ENCODE measurements at places on chromosomes 1 and 21. TPM values are rescaled to one million over a fixed set of nuclear protein-coding genes. Genes with fewer than 3 reads are reported as not detected.

RGS8 gene
- not detected for total RNA-seq

DNA sequence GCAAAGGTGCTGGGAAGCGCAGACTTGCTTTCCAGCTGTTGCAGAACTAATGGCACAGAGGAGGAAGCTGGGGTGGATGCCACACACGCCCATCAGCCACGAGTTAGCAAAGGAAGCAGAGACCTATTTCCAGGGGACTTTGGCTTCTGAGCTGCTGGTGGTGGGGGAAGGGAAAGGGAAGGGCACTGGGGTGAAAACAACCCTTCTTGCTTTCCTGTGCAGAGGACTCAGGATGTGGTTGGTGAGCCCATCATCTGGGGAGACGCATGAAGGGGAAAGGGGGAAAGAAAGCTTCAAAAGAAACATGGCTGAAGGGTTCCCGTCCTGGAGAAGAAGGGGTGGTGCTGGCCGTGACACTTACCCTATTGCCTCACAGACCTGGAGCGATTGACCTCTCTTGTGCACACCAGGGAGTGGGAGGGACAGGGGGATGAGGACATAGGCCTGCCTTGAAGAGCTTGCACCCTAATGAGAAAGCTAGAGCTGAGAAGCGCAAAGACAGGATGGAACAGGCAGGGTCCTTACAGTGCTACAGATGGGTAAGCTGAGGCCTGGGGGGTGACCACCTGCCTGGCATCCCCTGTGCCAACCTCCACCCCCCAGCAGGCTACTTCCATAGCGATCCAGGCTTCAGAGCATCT, 140.8 kb upstream of the RAB4A start:
- no peak overlapping the region for H3K27ac ChIP-seq
- no peak overlapping the region for H3K4me3 ChIP-seq
- no peaks in the 10 kb centered on the region for H3K27me3 ChIP-seq

AMIGO1 gene
- total RNA-seq, result 6.6 TPM

SLC25A33 gene
- 4.5 TPM for total RNA-seq

DNA sequence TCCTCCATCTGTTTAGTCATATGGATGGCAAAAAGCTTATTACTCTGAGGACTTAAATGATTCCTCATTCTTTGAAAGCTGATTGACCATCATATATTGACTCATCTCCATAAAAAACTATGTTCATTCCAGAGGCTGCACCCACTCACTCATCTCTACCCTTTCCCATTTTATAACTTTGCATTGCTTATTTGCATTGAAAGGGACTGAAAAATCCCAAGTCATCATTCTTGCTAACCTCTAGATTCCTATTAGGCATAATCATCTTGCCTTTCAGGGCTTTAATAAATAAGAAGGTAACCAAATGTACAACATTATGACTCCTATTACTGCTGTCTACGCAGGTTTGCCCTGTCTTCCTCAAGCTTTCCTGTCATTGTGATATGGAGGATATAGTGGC, 1180.3 kb upstream of the B3GALT2 start:
- peaks cover 3% of the 10 kb centered on the region for H3K27me3 ChIP-seq
- H3K36me3 ChIP-seq, result no peaks in the 10 kb centered on the region
- no peak overlapping the region for H3K4me3 ChIP-seq
- DNase-seq, result no peak
- H3K27ac ChIP-seq, result no peak overlapping the region

METTL25B gene
- 19.0 TPM for total RNA-seq

- H3K4me1 ChIP-seq, result no peaks in the 10 kb centered on the region
- H3K27me3 ChIP-seq, result no peaks in the 10 kb centered on the region
- H3K36me3 ChIP-seq, result no peaks in the 10 kb centered on the region
- no peak overlapping the region for H3K4me3 ChIP-seq
- no peak for DNase-seq
- no peak overlapping the region for H3K27ac ChIP-seq
Observed at GRCh38 chr1:235552146-235552716, 48.0 kb upstream of the B3GALNT2 start.

GRCh38 chr1:87497380-87498203, 168.9 kb downstream of the LMO4 start:
- no peak for DNase-seq
- no peaks in the 10 kb centered on the region for H3K4me1 ChIP-seq
- no peaks in the 10 kb centered on the region for H3K27me3 ChIP-seq
- no peak overlapping the region for H3K4me3 ChIP-seq

GRCh38 chr1:30586671-30587070, 136.7 kb downstream of the MATN1 start:
- H3K4me1 ChIP-seq, result no peaks in the 10 kb centered on the region
- H3K36me3 ChIP-seq, result no peaks in the 10 kb centered on the region
- H3K27ac ChIP-seq, result no peak overlapping the region
- no peaks in the 10 kb centered on the region for H3K27me3 ChIP-seq

DNA sequence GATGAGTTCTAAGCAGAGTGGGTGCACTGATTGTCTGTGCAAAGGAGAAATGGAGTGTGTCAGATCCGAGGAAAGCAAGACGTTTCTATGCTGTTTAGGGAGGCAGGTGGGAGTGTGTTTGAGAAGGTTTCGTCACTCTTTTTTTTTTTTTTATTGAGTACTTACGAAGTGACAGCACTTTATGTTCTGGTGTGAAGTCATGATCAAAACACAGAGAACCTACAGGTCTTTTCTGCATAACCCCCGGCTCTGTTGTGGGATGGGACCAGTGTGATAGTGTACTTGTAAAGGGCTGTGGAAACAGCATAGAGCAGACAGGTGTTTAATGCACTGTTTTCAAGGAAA, 26.7 kb downstream of the MIA3 start:
- peaks cover 17% of the 10 kb centered on the region for H3K36me3 ChIP-seq
- peaks cover 26% of the 10 kb centered on the region for H3K4me1 ChIP-seq
- no peak for DNase-seq
- H3K4me3 ChIP-seq, result peak overlapping the region; percentile 97
- H3K27ac ChIP-seq, result peak overlapping the region; percentile 96
- no peaks in the 10 kb centered on the region for H3K27me3 ChIP-seq

DNA sequence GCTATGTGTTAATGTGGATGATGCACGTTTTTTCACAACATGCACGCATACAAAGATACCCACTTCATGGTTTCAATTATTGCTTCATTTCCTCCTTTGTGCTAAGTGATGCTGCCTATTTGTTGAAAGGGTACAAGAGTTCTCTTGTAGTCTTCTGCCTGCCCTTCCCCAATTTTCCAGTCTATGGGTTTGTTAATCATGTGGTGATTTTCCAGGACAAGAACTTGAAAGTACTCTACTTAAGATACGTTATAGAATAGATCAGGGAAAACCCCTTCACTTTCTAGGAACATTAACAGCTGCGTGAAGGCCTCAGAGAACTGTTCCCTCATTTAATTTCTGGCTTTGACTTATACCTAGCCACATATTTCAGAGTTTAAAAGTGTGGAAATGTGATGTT, 52.1 kb upstream of the SLC44A3 start:
- H3K27ac ChIP-seq, result no peak overlapping the region
- DNase-seq, result no peak
- H3K4me1 ChIP-seq, result no peaks in the 10 kb centered on the region
- H3K27me3 ChIP-seq, result no peaks in the 10 kb centered on the region

MYOM3 gene
- total RNA-seq, result not detected

DNA sequence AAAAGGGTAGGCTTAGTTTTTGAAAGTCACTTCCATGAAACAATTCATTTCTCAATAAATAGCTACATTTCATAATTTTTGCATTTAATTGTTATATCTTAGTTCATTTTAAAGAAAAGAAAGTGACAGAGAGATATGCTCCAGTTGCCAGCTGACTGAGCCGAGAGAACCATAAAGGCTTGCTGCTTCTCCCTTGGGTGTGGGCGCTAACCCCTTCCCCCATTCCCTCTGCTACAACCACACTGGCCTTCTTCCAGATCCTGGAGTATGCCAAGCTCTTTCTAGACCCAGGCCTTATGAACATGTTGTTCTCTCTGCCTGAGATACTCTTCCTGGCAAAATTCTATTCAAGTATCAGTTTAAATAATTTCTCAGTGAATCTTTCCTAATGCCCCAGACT, 12.3 kb downstream of the SORT1 start:
- H3K4me3 ChIP-seq, result no peak overlapping the region
- H3K27ac ChIP-seq, result no peak overlapping the region
- H3K27me3 ChIP-seq, result peaks cover 19% of the 10 kb centered on the region
- H3K4me1 ChIP-seq, result no peaks in the 10 kb centered on the region
- DNase-seq, result no peak

GRCh38 chr1:20199403-20199802, 13.1 kb upstream of the PLA2G2C start:
- no peak overlapping the region for H3K4me3 ChIP-seq
- no peak overlapping the region for H3K27ac ChIP-seq
- peaks cover 3% of the 10 kb centered on the region for H3K27me3 ChIP-seq
- no peaks in the 10 kb centered on the region for H3K36me3 ChIP-seq
- DNase-seq, result no peak

SGIP1 gene
- not detected for total RNA-seq

- no peak overlapping the region for H3K27ac ChIP-seq
- no peak for DNase-seq
- H3K4me1 ChIP-seq, result no peaks in the 10 kb centered on the region
- no peaks in the 10 kb centered on the region for H3K27me3 ChIP-seq
- no peaks in the 10 kb centered on the region for H3K36me3 ChIP-seq
- H3K4me3 ChIP-seq, result no peak overlapping the region
Observed at GRCh38 chr1:178456472-178456871, 40.3 kb downstream of the CLEC20A start.

DNA sequence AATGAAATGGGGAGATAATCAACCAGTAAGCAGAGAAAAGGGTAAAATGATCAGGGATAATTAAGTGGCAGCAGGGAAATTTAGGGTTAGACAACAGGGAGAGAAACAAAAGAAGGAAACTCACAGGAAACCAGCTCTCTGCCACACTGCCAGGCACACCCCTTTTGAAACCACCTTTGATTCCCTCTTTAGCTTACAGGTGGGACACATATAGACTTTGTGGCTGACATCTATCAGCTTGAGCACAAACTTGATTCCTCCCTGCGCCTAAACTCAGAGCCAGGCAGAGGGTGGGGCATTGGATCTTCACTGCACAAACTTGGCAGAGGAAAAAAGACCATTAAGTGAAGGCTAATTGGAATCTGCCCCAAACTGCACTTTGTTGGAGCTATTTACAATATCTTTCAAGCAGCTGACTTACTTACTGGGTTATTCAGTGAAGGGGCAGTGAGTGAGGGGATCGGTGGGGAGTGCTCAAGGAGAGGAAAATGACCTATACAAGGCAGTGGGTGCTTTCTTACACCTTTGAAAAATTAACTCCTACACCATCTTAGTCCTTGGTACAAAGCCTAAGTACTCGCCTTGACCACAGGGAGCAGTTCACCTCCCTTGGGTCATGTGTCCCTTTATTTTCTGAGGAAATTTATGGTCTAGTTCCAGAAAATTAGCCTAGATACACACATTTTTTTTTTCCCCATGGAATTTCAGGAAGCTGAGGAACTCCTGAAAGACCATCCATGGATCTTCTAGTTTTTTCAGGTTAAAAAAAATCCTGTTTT, 60.2 kb downstream of the PBX1 start:
- no peak overlapping the region for H3K4me3 ChIP-seq
- H3K4me1 ChIP-seq, result no peaks in the 10 kb centered on the region
- no peaks in the 10 kb centered on the region for H3K27me3 ChIP-seq
- no peak for DNase-seq

GRCh38 chr1:10177876-10178275, 32.5 kb upstream of the KIF1B start:
- H3K4me3 ChIP-seq, result no peak overlapping the region
- H3K4me1 ChIP-seq, result no peaks in the 10 kb centered on the region
- H3K27me3 ChIP-seq, result no peaks in the 10 kb centered on the region
- H3K36me3 ChIP-seq, result peaks cover 40% of the 10 kb centered on the region
- DNase-seq, result no peak
- no peak overlapping the region for H3K27ac ChIP-seq

DNA sequence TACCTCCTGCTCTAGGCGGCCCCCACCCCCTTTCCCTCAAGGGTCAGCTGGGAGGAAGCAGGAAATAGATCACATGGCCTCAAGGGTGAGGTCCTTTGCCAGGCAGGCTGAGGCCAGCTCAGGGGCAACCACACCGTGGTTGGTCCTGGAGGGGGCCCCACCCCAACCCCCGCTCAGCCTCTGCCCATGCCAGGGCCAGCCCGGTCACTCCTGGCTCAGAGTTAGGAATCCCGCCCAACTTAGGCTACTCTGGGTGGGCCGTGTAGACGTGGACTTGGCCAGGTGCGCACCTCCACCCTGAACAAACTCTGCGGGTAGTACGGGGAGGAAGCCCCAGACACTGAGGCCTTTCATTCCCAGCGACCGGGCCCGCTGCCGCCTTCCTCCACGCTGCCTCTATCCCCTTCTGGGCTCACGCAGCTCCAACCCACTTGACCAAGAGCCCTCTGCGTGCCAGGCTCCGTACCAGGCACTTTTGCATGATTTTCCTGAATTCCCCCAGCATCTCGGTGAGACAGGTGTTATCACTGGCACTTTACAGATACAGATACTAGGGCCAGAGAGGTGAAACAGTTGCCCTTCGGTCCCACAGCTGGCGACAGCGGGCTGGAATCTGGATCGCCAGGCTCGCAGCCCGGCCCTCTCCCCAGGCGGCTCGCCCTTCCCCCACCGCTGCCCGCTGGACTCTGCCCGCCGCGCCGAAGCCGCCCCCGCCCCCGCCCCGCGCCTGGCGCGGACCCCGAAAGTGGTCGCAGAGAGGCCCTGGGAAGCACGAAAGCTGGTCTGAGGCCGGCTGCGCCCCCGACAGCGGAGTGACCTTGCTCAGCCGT, 769 bp downstream of the GALE start:
- H3K4me1 ChIP-seq, result peaks cover 20% of the 10 kb centered on the region
- peak overlapping the region; percentile 89 for H3K27ac ChIP-seq
- peaks cover 12% of the 10 kb centered on the region for H3K36me3 ChIP-seq
- H3K4me3 ChIP-seq, result peak overlapping the region; percentile 67
- DNase-seq, result peak; percentile 56
- H3K27me3 ChIP-seq, result no peaks in the 10 kb centered on the region

ADAMTSL4 gene
- total RNA-seq, result 0.12 TPM

FMOD gene
- total RNA-seq, result not detected

DNA sequence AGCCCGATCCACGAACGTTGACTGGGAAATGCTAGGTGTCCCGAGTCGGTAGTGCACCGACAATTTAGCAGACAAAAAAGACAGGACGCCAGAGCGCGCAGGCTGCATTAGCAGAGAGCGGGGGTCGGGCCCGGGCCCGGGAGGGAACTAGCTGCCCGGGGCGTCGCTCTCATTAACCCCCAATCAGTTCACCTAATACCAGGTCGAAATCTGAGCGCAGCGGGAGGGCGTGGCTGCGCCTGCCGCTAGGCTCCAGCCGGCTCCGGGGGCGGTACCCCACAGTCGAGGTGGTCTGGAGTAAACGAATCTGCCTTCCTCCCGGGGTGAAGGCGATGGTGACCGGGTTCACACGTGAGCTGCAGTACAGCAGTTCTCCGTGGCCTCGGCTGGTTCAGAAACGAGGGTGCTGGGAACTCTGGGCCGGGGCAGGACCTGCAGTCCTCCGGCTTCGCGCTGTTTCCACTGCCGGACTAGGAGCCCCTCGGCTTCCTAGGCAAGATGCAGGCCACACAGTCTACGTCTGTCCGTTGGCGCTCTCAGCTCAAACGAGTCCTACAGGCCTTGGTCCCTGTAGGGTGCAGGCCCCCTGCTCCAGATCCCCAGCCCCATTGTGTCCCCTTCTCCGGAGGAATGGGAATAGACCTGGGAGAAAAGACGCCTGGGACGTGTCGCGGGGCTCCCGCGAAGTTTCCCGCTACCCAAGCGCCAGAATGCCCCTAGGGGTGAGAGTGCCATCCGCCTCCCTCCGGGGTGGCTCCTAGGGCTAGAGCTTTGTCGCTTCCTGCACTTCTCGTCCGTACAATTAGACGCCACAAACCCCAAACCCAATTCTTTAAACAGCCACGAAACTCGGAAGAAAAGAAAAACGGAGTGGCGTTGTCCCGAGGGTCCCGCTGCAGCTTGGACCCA, 2.0 kb downstream of the GFI1 start:
- H3K4me1 ChIP-seq, result peaks cover 57% of the 10 kb centered on the region
- peak overlapping the region; percentile 65 for H3K27ac ChIP-seq
- H3K27me3 ChIP-seq, result no peaks in the 10 kb centered on the region
- peak; percentile 46 for DNase-seq
- no peaks in the 10 kb centered on the region for H3K36me3 ChIP-seq
- peak overlapping the region; percentile 71 for H3K4me3 ChIP-seq

OLFML3 gene
- 0.64 TPM for total RNA-seq

All from CD4-positive, CD25-positive, alpha-beta regulatory T cell (primary cell).